SW480 (cell line): ENCODE measurements at places on chromosomes 5 and 9.

GRCh38 chr5:174425271-174425963 lies 299.0 kb upstream of the MSX2 start:
- DNase-seq, result peak; percentile 76

DNA sequence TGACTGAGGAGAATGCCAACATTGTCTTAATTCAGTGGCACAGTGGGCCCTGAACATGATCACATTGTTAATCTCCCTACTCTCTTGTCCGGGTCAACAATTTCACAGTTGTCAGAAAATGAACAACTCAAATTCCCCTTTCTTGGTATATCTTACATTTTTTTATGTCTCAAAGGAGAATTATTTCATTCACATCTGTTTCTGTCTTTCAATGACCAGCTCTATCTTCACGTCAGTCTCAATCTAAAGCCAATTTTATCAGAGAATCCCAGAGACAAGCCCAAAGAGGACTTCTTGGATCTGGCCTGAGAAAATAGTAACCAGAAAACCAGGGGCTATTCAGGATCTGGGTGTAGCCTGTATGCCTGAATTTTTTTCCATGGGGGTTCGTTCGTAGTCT lies 477.5 kb downstream of the PDE4D start:
- DNase-seq, result no peak

DNA sequence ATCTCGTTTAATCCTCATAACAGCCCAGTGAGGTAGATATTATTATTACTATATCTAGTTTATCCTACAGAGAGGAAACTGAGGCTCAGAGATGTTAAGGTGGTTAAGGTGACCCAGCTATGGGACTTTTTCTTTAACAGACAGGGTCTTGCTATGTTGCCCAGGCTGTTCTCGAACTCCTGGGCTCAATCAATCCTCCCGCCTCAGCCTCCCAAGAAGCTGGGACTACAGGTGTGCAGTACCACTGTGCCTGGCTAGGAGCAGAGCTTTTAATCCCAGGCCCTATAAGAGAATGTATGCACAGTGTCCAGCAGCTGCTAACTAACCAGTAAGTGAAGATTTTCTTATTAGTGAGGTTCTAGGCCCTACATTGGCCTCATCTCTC lies 62.4 kb downstream of the PCDH1 start:
- DNase-seq, result no peak

- peak; percentile 89 for DNase-seq
Observed at GRCh38 chr9:128339761-128340690, at the start of gene SLC27A4. SLC27A4 (plus strand) TSS chr9:128340527; CDS start chr9:128343133, 2,606 bp downstream.

DNA sequence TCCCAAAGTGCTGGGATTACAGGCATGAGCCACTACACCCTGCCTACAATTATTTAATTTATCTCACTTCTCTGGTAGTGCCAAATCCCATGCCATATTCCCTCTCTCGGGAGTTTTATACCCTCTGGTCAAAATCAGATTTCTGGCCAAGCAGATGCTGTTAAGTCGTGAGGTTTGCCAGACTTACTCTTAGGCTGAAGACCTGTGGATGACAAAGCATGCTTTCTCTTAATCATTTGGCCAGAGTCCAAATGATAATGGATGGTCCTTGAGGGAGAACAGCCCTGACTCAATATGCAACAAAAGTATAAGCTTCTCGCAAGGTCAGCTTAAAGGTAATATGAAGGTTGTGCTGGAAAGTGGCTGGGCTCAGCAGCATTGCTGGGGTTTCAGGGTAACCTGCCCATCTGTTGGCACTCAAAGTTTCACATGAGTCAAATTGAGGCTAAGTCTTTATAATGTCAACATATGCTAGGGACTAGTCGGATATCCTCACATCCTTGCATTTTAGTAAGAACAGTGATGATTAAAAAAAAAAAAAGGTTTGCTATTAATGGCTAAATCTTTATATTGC lies 280.1 kb downstream of the KIF4B start:
- DNase-seq, result no peak
